ENCODE measurements at places on chromosomes 16 and 17.

- no peak for DNase-seq
Observed at GRCh38 chr17:4657678-4658077, 16.2 kb upstream of the ALOX15 start.

DNA sequence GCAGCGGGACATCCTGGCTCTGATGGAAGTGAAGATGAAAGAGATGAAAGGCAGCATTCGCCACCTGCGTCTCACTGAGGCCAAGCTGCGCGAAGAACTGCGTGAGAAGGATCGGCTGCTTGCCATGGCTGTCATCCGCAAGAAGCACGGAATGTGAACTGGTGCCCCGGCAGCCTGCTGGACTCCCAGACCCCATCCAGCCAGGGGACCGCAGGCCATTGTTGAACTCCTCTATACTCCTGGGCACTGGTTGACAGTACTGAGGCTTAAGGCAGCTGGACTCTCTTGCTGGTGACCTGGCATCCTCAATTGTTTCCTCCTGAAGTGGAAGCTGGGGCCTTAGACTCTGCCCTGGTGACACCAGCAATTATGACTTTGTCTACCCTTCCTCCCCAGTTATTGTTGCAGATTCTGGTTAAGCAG, 1.2 kb downstream of the THAP11 start:
- no peak for DNase-seq

DNA sequence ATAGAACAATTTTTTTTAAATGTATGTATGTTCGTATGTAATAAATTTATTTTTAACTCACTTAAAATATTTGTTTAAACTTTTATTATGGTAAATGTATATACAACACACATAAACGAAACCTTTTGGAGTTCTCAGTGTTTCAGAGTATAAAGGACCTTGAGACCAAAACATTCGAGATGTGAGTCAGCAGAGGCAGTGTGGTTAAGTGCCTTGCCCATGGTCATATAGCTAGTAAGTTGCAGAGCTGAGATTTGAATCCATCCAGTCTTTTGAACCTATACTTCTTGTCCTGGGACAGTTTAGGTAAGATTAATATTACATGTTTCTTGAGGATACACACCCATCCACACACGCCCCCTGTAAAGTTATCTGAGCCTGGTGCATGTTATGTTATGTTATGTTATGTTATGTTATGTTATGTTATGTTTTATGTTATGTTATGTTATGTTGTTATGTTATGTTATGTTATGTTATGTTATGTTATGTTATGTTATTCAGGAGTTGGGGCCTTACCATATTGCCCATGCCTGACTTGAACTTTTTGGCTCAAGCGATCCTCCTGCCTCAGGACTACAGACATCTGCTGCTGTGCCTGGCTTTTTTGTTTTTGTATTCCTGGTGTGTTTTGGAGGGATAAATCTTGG, 41.8 kb downstream of the TNRC6A start:
- DNase-seq: no peak

DNA sequence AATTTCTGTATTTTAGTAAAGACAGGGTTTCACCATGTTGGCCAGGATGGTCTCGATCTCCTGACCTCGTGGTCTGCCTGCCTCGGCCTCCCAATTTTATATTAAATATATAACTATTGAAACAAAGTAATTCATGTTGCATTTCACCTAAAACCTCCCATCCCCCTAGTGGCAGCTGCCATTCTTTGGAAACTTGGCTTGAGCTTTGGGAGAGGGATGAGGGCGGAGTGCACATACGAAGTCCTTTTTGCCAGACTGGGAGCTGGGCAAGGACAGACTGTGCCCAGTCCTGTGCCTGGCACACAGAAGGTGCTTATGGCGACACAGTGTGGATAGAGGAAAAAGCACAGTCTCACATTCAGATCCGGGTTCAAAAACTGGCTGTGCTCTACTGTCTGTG, 83.8 kb downstream of the NETO2 start:
- DNase-seq: no peak

GRCh38 chr17:1714980-1715802, 5.0 kb upstream of the TLCD2 start:
- no peak for DNase-seq

- DNase-seq: no peak
Observed at GRCh38 chr16:22055881-22056280, 36.5 kb upstream of the VWA3A start.

DNA sequence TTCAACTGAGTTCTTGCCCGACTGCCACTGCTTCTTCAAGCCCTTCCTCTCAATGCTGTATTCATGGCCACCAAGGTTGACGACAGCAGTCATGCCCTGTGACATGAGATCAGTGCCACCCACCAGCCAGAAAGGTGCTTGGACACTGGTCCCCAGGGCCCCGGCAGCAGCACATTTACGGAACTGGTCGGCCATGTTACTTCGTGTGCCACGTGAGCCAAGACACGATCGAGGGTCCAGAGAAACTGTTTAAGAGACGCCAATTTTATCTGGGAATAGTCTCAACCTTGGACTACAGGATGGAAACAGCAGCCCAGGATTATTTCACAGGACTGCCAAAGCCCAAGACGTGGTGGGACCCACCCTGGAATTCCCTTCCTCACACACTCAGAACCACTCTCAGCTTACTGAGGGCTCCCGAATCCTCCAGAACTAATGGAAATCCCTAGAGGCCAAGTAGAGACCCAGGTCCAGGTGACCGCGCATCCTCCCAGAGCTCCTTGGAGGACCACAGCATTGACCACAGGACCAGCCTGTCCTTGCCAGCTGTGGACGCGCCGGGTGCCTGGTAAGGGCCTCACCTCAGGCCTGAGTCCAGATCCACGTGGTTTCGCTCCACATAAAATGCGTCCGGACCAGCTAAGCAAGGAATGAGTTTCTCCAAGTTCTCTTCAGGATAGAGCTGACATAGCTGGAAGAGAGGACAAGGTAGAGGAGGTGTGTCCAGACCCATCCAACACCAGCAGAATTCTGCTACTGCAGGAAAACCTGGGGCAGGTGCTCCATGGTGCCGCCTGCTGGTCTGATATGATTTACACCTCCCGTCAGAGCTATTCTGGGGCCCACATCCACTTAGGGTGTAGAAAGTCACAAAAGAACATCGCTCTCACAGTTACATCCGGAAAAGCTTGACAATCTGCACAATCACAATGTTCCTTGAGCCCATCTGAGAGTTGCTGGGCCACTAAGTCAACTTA, 28.2 kb downstream of the MAP1LC3B start:
- DNase-seq: no peak

DNA sequence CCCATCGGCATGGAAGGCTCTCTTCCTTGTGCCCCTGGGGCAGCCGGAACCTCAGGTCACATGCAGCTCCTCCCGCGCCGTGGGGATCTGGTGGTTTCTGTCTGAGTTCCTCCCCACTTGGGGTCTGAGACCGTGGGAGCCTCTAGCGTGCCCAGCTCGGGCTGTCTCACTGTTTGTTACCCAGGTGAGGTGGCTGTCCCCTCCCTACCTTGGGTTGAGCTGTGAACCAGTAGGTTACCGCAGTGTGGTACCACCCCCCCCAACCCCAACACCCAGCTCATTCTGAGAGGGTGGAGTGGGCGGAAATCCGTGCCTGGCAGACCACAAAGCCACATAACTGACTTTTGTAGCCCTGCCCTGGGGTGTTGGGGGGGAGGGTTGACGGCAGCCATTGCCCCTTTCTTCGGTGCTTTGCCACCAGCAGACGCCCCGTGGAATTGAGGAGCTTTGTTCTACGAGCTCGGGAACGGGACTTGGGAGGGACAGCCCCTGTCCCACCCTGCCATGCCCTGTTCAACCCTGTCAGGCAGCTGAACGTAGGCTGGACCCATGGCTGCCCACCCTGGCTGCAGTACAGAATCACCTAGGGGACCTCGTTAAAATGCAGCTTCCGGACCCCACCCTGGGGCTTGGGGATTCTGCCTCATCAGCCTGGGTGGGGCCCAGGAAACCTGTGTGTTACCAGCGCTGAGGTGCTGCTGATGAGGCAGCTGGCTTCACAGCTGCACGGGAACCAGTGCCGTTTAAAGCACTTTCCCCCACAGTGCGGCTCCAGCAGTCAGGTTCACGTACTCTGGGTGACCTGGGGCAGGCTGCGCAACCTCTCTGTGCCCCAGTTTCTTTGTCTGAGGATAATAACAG, 18.5 kb downstream of the RAP1GAP2 start:
- DNase-seq: no peak

GRCh38 chr17:82134101-82134500, 36.1 kb upstream of the FASN start:
- no peak for DNase-seq

- no peak for DNase-seq
Observed at GRCh38 chr17:76445697-76446448, 7.1 kb downstream of the UBE2O start.

DNA sequence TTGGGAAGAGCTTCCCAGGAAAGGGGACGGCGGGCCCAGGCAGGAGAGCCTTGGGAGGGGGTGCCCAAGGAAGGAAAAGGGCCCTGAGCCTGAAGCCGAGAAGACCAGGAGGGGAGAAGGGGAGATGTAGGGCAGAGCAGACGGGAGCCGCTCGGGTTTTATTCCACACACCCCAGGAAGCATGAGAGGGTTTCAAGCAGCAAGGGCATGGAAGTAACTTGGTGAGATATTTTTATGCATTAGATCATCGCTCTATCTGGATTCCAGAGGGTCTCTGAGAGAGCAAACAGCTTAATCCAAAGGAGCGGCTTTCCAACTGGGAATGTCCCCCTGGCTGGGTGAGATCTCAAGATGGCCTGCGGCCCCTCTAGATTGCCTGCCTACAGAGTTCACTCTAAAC, 171.0 kb downstream of the IRX3 start:
- DNase-seq: no peak

DNA sequence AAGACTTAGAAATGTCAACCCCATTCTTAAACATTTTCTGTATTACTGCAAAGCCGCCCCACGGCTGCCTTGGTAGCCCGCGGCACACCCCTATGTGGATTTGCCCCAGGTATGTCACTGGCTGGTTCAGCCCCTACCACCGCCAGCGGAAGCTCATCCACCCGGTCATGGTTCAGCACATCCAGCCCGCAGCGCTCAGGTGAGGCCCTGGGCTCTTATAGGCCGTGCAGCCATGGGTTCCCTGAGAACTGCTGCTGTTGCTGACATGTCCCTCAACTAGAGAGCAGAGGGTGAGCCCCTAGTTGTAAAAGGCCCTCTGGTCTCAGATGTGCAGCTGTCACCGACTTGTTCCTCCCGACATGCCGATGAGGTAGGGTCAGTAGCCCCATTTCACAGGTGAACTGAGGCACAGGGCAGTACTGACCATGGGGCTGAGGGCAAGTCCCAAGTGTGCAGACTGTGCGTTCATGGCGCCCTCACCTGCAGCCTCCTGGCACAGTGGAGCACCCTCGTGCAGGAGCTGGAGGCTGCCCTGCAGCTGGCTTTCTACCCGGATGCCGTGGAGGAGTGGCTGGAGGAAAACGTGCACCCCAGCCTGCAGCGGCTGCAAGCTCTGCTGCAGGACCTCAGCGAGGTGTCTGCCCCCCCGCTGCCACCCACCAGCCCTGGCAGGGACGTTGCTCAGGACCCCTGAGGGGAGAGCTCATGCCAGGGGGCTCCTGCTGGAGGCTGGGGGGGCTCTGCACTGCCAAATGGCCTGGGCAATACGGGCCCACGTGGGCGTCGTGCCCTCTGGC, 8.7 kb downstream of the CYBC1 start:
- no peak for DNase-seq

DNA sequence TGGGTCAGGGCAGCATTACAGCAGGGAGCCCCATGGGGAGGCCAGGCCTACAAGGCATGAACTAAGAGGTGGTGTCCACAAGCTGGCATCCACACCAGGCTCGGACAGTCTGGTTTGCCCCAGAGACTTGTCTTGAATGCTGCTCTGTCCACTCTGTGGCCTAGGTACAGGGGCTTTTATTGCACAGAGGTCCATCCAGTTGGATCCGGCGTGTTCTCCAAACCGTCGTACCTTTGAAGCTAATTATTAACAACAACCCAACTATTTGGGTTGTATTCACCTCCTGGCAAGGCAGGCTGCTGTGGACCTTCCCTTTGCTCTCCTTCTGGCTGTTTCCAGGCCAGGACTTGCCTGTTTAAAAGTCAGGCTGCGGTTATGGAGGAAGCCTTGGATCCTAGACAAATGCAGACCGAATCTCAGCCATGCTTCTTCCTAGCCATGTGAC, 123.4 kb downstream of the CLEC16A start:
- no peak for DNase-seq

GRCh38 chr16:49349446-49350168, 24.0 kb upstream of the C16orf78 start:
- no peak for DNase-seq

- no peak for DNase-seq
Observed at GRCh38 chr16:86112178-86112577, 213.2 kb downstream of the IRF8 start.

DNA sequence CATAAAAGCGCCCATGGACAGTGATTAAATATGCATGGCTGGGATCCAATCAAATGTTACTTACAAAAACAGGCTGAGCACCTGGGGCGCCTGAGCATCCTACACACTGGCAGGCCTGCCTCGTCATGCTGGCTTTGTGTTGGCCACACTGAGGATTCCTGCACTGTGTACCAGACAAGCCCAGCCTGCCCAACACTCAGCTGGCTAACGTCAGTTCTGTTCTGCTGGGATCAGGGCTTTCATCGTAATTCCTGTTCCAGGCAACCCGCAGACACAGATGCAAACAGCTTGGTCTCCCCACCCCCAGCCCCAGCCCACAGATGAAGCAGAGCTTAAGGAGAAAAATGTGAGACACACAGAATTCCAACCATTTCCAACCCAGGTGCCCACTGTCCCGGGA, 30.7 kb downstream of the PIMREG start:
- DNase-seq: no peak
